Cardiac muscle cell (in vitro differentiated cells and primary cell): ENCODE measurements at places on chromosomes 7 and 10. TPM values are rescaled to one million over a fixed set of nuclear protein-coding genes. Genes with fewer than 3 reads are reported as not detected.

Gene PRF1
- total RNA-seq = 0.07 TPM in 1 of 2 replicates, not detected in the other

DNA sequence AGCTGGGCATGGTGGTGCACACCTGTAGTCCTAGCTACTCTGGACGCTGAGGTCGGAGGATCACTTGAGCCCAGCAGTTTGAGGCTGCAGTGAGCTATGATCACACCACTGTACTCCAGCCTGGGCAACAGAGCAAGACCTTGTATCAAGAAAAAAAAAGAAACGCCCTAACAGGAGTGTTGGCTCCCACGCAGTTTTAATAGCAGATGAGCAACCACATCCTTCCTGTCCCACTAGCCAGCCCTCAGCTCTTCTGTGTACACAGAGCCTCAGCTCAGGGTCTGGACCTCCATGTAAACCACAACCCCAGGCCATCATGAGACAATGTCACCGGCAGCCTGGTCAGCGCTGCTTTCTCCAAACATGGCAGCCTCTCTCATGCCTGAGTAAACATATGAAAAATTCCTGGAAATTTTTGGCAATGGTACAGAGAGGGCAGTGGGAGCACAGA, 108.2 kb downstream of the PIP4K2A start:
- DNase-seq = no peak

DNA sequence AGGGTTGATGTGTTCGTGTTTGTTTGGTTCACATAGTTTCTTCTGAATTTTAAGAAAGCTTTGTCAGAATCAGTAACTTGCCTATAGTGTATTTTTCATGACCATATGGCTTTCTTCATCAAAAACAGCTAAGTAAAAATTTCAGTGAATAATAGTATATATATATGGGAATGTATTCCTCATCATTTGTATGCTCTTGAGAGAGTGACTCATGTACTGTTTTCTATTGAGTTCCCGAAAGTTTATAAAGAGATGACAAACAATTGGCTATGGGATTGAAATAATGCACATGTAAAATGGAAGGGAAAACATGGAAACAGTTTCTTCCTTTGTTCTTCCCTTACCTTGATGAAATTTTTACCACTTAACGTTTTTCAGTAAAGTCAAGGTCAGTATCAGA, 56.4 kb downstream of the KAT6B start:
- no peak for DNase-seq

DNA sequence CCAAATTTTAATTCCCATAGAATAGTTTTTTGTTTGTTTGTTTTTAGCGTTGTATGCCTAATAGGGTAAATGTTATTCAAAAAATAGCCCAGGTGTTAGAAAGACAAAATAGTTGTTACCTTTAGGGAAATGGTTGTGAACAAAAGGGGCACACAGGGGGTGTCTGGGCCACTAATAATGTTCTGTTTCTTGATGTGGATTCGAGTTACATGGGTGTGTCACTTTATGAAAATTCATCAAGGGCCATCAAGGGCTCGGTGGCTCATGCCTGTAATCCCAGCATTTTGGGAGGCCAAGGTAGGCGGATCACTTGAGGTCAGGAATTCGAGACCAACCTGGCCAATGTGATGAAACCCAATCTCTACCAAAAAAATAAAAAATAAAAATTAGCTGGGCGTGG, 531.8 kb upstream of the C7orf33 start:
- DNase-seq = no peak

Gene ADAM12
- total RNA-seq = 0.18 and 0.25 TPM in 2 replicates

DNA sequence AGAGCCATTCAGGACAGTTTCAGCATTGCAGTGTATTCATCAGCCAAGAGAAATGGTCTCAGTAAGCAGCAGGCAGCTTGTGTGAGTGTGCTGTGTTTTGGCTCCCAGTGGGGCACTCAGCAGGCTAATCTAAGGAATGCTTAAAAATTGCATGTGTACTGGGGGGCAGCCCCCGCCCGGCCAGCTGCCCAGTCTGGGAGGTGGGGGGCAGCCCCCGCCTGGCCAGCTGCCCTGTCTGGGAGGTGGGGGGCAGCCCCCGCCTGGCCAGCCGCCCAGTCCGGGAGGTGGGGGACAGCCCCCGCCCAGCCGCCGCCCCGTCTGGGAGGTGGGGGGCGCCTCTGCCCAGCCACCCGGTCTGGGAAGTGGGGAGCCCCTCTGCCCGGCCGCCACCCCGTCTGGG, 116.2 kb downstream of the GRID1 start:
- no peak for DNase-seq

Gene PNLIP
- total RNA-seq = not detected in 2 replicates

DNA sequence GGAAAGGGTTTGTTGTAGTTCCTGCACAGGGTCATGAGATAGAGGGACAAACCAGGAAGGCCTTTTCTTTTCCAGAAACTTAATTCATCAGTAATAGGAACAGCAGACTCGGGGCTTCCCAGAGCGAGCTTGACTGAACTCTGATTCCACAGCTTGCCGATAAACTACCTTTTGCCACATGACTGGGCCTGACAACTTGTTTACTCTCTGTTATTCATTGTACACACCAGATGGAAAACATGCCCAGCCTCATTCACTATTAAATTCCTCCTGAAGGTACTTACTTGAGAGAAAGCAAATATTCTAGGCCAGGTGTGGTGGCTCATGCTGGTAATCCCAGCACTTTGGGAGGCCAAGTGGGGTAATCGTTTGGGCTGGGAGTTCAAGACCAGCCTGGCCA, 77.1 kb upstream of the FGFR2 start:
- no peak for DNase-seq

- no peak for DNase-seq
Measured at GRCh38 chr10:70270952-70271351, 12.9 kb downstream of the NPFFR1 start.

DNA sequence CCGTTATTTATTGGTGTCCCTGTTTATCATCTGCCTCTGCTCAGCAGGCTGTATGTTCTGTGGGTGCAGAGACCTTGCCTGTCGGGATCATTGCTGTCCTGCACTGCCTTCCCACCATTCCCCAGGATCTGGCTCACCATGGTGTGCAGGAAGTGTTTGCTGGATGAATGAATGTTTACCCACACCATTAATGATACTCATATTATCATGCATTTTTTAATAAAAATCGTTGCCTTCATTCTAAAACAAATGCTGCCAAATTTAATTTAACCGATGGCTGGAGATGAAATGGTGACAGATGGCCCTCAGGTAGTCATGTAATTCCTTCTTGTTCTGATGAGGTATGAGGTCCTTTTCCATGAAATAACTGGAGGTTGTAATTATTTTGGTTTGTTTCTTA, 22.5 kb downstream of the PLPP4 start:
- DNase-seq = no peak
